Stimulated activated CD4-positive, alpha-beta T cell treated with anti-CD3 and anti-CD28 coated beads, TNF-alpha, amount 100 ng/mL, for 1 hour (primary cell): ENCODE measurements at places on chromosomes 3 and 15.

DNA sequence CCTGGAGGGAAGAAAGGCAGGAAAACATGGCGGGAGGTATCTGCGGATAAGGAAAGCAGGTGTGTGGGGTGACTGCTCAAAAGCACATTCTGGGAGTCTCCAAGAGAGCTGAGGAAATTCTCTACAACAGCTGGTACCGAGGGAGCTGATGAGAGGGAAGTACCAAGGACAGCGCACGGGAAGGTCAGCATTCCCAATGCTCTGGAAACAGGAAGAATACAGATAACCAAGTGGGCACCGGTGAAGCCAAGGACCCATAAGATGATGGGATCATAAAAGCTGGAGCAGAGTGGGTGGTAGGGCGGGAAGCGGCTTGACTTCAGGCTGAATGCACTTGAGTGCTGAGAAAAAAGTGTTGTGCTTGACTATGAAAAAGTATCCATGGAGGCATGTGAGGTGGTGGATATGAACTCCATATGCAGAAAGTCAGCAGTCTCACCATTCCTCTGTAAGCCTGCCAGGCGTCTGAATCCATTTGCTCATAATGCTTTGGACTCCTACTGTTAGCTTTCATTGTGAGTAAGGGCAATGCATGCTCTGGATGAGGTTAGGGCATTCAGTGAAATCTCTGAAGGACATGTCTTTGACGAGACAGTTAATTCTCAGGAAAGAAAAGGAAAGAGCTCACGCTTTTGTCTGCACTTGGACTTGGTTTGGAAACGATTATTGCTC, 215.5 kb downstream of the NR1D2 start:
- DNase-seq: no peak

DNA sequence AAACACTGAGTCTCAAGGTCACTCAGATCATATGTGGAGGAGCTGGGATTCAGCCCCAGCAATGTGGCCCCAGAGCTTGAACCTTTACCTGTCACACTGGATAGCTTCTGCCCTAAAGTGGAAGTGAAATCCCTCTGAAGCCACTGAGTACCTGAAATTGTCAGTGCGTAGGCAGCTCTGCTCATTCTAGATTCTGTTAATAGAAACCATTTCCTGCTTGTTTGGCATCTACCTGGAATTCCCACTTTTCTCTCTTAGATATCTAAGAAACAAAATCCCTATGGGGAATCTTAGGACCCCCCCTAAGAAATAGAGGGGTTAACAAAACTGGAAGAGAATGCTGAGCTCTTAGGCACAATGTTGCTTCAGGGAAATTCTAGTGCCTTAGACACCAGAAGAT, 29.8 kb downstream of the FBXL22 start:
- no peak for DNase-seq

DNA sequence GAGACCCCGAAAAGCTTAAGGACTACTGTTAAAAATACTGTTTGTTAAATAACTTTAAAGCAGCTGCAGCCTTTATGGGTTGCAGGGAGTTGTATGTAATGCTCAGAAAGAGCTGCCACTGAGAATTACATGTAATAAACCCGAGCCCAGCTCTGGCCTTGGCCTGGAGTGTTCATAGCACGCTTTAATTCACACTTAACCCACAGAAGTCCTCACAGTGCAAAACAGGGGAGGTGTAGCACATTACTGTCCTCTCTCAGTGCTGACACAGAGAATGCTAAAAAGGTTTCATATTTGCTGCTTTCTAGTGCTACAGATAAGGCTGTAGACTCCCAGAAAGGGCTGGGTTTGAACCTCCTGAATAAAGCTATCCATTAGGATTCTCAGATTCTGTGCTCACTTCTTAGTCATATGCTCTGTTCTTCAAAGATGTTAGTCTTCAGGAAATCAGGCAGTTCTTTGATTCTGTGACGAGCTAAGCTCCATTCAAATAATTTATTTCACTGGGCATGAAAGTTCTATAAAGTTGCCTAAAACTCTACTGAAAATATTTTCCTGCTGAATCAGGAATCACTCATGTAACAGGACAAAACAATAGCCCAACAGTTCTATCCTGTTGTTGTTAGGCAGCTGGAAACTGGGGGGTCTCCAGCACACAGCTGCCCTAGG, 108.0 kb downstream of the SENP2 start:
- no peak for DNase-seq

- no peak for DNase-seq
Observed at GRCh38 chr15:92936138-92936537, 36.0 kb downstream of the CHD2 start.

- no peak for DNase-seq
Observed at GRCh38 chr3:162292409-162292808, 795.8 kb downstream of the OTOL1 start.

- DNase-seq: no peak
Observed at GRCh38 chr3:43902415-43902814, 211.7 kb downstream of the ABHD5 start.
